Aorta (tissue), 5 donors: ENCODE measurements at places on chromosomes 1 and 21. TPM values are rescaled to one million over a fixed set of nuclear protein-coding genes. Genes with fewer than 3 reads are reported as not detected.

DNA sequence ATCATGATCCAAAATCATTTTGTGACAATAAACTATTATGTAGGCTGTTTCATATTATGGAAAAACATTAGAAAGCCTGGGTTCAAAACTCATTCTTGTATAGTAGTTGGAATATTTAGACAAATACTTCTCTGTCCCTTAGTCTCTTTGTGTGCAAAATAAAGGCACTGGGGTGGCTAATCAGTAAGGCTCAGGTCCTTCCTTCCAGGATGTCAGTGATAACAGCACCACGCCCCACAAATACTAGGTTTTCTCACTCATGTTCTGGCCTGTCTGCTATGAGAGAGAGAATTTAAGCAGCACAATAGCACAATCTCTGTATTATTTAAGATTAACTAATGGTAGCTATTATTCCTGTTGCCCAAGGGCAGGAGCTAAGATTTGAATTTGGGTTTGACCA lies 458.3 kb upstream of the BEND5 start:
- no peaks in the 10 kb centered on the region for H3K27me3 ChIP-seq
- H3K4me1 ChIP-seq = no peaks in the 10 kb centered on the region
- no peaks in the 10 kb centered on the region for H3K36me3 ChIP-seq
- H3K4me3 ChIP-seq = no peak overlapping the region
- H3K27ac ChIP-seq = no peak overlapping the region

GRCh38 chr1:85952460-85952859 lies 204.1 kb downstream of the COL24A1 start:
- H3K27me3 ChIP-seq = no peaks in the 10 kb centered on the region
- no peak for DNase-seq
- H3K36me3 ChIP-seq = no peaks in the 10 kb centered on the region
- no peak overlapping the region for H3K4me3 ChIP-seq
- H3K4me1 ChIP-seq = no peaks in the 10 kb centered on the region
- no peak overlapping the region for H3K27ac ChIP-seq

- no peak overlapping the region for H3K4me3 ChIP-seq
- H3K27me3 ChIP-seq = no peaks in the 10 kb centered on the region
- no peak overlapping the region for H3K27ac ChIP-seq
- H3K36me3 ChIP-seq = no peaks in the 10 kb centered on the region
- DNase-seq = no peak
These were observed 56.8 kb upstream of the PDE9A start for GRCh38 chr21:42596657-42597056.

- no peak overlapping the region for H3K4me3 ChIP-seq
- no peaks in the 10 kb centered on the region for H3K36me3 ChIP-seq
- no peak overlapping the region for H3K27ac ChIP-seq
- no peaks in the 10 kb centered on the region for H3K27me3 ChIP-seq
These were observed 155.7 kb upstream of the FAM78B start for GRCh38 chr1:166322470-166322869.

- H3K27ac ChIP-seq = peak overlapping the region; percentile 45
- H3K27me3 ChIP-seq = no peaks in the 10 kb centered on the region
These were observed 47.5 kb upstream of the FOXO6 start for GRCh38 chr1:41313661-41314131.

GRCh38 chr1:110337704-110338308 lies 1.4 kb upstream of the RBM15 start:
- H3K27ac ChIP-seq = peak overlapping the region; percentile 45
- no peaks in the 10 kb centered on the region for H3K27me3 ChIP-seq

DNA sequence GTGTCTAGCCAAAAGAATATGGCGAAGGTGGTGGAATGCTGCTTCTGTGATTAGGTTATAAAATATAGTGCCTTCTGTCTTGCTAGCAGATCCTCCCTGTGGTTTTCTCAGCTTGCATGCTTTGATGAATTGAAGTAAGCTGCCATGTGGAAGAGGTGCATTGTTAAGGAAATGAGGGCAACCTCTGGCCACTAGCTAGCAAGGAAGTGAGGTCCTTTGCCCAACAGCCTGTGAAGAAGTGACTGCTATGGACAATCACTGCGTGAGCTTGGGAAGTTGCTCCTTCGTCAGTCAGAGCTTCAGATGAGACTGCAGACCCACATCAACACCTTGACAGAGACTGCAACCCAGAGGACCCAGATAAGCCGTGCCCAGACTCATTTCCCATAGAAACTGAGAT lies 109.4 kb downstream of the GIPC2 start:
- no peak overlapping the region for H3K27ac ChIP-seq
- H3K27me3 ChIP-seq = no peaks in the 10 kb centered on the region
- no peak overlapping the region for H3K4me3 ChIP-seq
- DNase-seq = no peak
- no peaks in the 10 kb centered on the region for H3K4me1 ChIP-seq

- H3K36me3 ChIP-seq = peaks cover 6% of the 10 kb centered on the region
- H3K27me3 ChIP-seq = no peaks in the 10 kb centered on the region
- H3K4me3 ChIP-seq = no peak overlapping the region
- H3K27ac ChIP-seq = peak overlapping the region; percentile 41
- H3K4me1 ChIP-seq = no peaks in the 10 kb centered on the region
These were observed 306.2 kb downstream of the NFIA start for GRCh38 chr1:61388566-61388965.

DNA sequence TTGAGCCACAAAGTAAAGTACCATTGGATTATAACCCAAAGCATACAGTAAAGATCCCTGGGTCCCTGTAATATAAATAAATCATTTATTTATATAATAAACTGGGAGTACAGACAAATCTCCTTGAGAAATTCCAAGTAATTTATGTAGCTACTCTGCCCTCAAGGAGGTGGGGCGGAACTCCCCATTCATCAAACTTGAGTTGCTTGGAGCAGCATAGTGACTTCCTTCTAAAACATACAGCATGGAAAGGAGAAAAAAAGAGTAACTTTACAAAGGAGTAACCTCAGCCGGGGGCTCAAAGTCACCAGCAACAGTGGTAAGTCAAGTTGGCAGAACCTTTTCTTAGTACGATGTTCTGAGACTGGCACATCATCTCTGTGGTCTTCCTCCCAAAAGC lies 4.5 kb downstream of the LAPTM5 start:
- H3K4me1 ChIP-seq = no peaks in the 10 kb centered on the region
- H3K36me3 ChIP-seq = no peaks in the 10 kb centered on the region
- H3K27me3 ChIP-seq = no peaks in the 10 kb centered on the region
- DNase-seq = no peak
- no peak overlapping the region for H3K27ac ChIP-seq
- H3K4me3 ChIP-seq = no peak overlapping the region

DNA sequence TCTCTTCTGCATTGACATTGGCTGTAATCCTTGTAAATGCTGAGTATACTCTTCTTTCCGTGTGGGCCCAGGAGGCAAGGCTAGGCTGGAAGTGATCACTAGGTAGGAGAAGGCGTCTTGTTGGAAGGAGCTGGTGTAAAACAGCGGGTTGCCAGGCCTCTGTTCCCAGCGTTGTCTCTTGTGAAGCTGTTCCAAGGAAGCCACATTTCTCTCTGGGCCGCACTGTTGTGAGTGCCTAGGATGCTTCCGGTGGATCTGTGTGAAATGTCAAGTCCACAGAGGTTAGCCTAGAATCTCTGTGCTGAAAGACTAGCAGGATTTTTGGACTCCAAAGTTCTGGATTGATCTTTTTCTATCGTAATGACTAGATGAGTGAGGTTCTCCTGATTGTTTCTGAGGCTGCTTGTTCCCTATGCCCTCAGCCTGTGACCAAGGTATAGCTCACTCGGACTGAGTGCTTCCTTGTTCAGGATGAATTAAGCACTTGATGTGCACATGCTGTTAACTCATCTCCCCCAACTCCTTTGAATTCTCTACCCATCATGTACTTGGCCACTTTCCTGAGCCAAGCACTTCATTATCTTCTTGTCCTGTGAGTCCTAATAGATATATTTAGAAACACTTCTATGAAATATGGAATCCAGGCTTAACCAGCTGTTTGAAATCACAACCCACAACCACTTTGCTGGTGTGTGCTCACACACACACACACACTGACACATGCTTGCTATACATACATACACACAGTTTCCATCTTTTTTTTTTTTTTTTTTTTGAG lies 63.3 kb downstream of the PBX1 start:
- H3K4me1 ChIP-seq = no peaks in the 10 kb centered on the region
- H3K4me3 ChIP-seq = no peak overlapping the region
- no peaks in the 10 kb centered on the region for H3K27me3 ChIP-seq
- DNase-seq = no peak
- H3K36me3 ChIP-seq = no peaks in the 10 kb centered on the region
- H3K27ac ChIP-seq = no peak overlapping the region

- no peaks in the 10 kb centered on the region for H3K36me3 ChIP-seq
- peak overlapping the region; percentile 20 for H3K27ac ChIP-seq
- H3K27me3 ChIP-seq = no peaks in the 10 kb centered on the region
- DNase-seq = no peak
- H3K4me3 ChIP-seq = peak overlapping the region; percentile 77
- H3K4me1 ChIP-seq = peaks cover 7% of the 10 kb centered on the region
These were observed 579 bp upstream of the GTF2B start for GRCh38 chr1:88891951-88892340.

- no peaks in the 10 kb centered on the region for H3K27me3 ChIP-seq
- no peak overlapping the region for H3K27ac ChIP-seq
- DNase-seq = no peak
- H3K36me3 ChIP-seq = no peaks in the 10 kb centered on the region
These were observed 69.4 kb downstream of the ALG14 start for GRCh38 chr1:95003433-95003738.

- no peak for DNase-seq
- H3K27ac ChIP-seq = no peak overlapping the region
- H3K4me3 ChIP-seq = no peak overlapping the region
- no peaks in the 10 kb centered on the region for H3K36me3 ChIP-seq
These were observed 280.5 kb downstream of the DSCAM start for GRCh38 chr21:40566486-40566885.

DNA sequence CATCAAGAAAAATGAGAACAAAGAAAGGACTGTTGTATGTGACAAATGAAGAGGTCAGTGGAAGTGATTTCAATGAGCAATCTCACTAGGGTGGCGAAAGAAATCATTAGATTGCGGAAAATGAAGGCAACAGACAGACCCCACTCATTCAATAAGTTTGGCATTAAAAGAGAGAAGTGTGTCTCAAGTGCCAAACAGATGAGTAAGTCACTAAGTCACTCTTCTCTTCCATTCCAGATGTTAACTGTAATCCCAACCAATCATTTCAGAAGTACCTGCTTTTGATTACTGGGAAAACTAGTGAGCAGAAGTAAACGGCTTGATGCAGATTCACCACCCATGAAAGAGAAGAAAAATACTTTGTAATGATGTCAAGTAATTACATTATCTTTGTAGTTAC lies 144.3 kb upstream of the PRMT6 start:
- no peak overlapping the region for H3K4me3 ChIP-seq
- no peaks in the 10 kb centered on the region for H3K27me3 ChIP-seq
- no peak for DNase-seq
- no peak overlapping the region for H3K27ac ChIP-seq
- no peaks in the 10 kb centered on the region for H3K4me1 ChIP-seq

DNA sequence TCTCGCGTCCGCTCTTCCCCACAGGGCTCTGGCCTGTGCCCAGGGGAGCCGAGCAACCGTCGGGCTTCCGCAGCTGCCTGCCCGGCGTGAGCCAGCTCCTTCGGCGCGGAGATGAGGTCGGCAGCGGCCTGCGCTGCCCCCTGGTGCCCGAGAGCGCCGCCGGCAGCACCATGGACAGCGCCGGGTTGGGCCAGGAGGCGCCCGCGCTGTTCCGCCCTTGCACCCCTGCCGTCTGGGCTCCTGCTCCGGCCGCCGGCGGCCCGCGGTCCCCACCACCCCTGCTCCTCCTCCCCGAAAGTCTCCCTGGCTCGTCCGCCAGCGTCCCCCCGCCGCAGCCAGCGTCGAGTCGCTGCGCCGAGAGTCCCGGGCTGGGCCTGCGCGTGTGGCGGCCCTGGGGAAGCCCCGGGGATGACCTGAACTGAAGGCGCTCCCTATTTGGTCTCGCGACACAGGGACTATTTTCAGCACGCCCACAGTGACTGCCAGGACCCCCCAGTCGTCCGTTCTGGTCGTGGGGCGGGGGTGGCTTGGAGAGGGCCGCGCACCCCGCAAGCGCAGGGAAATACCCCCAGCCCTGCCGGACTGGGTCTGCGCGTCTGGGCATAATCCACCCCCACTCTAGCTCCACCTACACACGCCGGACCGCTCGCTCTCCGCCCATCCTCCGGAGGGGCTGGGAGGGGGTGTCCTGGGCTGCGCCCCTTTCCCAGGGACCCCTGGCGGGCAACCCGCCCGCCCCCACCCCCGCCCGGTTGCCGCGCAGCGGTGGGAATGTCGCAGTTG lies 1.3 kb downstream of the HES3 start:
- peak; percentile 94 for DNase-seq
- H3K27me3 ChIP-seq = no peaks in the 10 kb centered on the region
- no peaks in the 10 kb centered on the region for H3K4me1 ChIP-seq
- H3K4me3 ChIP-seq = no peak overlapping the region
- no peak overlapping the region for H3K27ac ChIP-seq

- H3K27ac ChIP-seq = no peak overlapping the region
- no peak for DNase-seq
- H3K36me3 ChIP-seq = no peaks in the 10 kb centered on the region
- H3K4me1 ChIP-seq = no peaks in the 10 kb centered on the region
- H3K27me3 ChIP-seq = no peaks in the 10 kb centered on the region
- no peak overlapping the region for H3K4me3 ChIP-seq
These were observed 43.2 kb upstream of the ST6GALNAC5 start for GRCh38 chr1:76824106-76824505.

LRRC8C gene
- total RNA-seq = 14.4 TPM

PRELP gene
- total RNA-seq = 174 TPM

GRCh38 chr1:86938450-86938849 lies 24.0 kb downstream of the HS2ST1 start:
- no peaks in the 10 kb centered on the region for H3K27me3 ChIP-seq
- H3K4me1 ChIP-seq = no peaks in the 10 kb centered on the region
- no peak for DNase-seq
- no peaks in the 10 kb centered on the region for H3K36me3 ChIP-seq
- no peak overlapping the region for H3K4me3 ChIP-seq
- no peak overlapping the region for H3K27ac ChIP-seq

TRIM63 gene
- total RNA-seq = 0.24 TPM

DNA sequence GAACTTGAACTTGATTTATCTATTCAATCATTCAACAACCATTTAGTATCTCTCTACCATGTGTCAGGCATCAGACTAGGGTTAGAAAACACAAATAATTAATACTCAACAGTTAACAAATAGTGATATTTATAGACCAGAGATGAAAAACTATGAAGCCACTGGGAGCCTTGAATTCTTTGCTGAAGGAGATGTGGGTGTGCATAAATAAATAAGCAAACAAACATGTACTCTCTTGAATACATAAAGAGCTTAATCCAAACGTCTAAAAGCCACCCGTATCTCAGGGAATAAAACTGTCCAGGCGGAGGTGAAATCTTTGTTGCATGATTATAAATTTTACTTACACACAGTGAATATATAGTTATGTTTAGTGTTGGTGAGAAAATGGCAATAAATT lies 165.7 kb downstream of the SLC45A1 start:
- no peak overlapping the region for H3K4me3 ChIP-seq
- no peaks in the 10 kb centered on the region for H3K27me3 ChIP-seq
- no peak overlapping the region for H3K27ac ChIP-seq
- DNase-seq = no peak

- H3K4me3 ChIP-seq = no peak overlapping the region
- no peak overlapping the region for H3K27ac ChIP-seq
- no peaks in the 10 kb centered on the region for H3K27me3 ChIP-seq
- no peak for DNase-seq
These were observed 132.3 kb downstream of the URB2 start for GRCh38 chr1:229758101-229759036.

- no peak overlapping the region for H3K4me3 ChIP-seq
- no peaks in the 10 kb centered on the region for H3K4me1 ChIP-seq
- no peaks in the 10 kb centered on the region for H3K27me3 ChIP-seq
- DNase-seq = no peak
These were observed 3.9 kb upstream of the FCAMR start for GRCh38 chr1:206974140-206974539.
